ENCODE measurements at places on chromosomes 16 and 17. TPM values are rescaled to one million over a fixed set of nuclear protein-coding genes. Genes with fewer than 3 reads are reported as not detected.

TMC6 gene
- total RNA-seq = 18.6 TPM

LRRC75A gene
- 1.6 TPM for total RNA-seq

KIF18B gene
- 0.64 TPM for total RNA-seq

DNA sequence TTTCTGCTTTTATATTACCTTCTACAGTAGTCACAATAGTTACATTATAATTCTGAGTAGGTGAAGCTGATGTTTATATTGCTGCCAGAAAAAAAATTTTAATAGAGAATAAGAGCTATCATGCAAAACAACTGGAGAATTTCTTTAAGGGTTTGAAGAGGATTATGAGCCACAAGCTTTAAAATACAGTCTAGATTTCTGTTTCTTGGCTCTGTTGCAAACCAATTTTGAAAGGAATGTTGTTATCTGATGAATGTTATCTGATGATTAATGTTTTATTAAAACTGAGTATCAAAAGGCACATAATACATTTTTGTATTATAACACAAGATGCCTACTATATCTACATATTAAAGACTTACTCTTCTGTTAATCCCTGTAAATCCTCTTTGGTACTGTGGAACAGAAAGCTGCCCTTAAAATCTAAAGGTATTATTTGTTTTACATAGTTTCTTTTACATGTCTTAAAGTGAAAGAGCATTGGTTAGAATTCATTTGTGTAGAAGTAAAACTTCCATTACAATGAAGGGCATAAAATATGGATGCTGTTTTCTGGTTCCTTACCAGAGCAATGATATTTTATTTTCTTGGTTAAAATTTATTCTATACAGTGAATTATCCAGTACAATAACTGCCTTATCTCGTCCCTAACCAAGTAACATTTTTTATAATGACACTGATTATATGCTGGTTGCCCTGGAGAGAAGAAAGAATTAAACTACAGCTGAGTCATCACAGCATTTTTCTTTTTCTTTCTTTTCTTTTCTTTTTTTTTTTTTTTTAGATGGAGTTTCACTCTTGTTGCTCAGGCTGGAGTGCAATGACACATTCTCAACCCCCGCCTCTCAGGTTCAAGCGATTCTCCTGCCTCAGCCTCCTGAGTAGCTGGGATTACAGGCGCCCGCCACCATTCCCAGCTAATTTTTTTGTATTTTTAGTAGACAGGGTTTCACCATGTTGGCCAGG, 205.7 kb downstream of the TANC2 start:
- H3K36me3 ChIP-seq = no peaks in the 10 kb centered on the region
- H3K27ac ChIP-seq = no peak overlapping the region
- no peak for DNase-seq
- H3K4me3 ChIP-seq = no peak overlapping the region
- H3K4me1 ChIP-seq = no peaks in the 10 kb centered on the region
- H3K27me3 ChIP-seq = no peaks in the 10 kb centered on the region

- H3K27me3 ChIP-seq = no peaks in the 10 kb centered on the region
- H3K36me3 ChIP-seq = no peaks in the 10 kb centered on the region
- H3K4me1 ChIP-seq = no peaks in the 10 kb centered on the region
- no peak overlapping the region for H3K27ac ChIP-seq
- H3K4me3 ChIP-seq = no peak overlapping the region
These were observed 200.6 kb upstream of the CIBAR2 start for GRCh38 chr16:85312642-85313525.

- H3K4me1 ChIP-seq = no peaks in the 10 kb centered on the region
- no peak overlapping the region for H3K4me3 ChIP-seq
- no peak for DNase-seq
- no peaks in the 10 kb centered on the region for H3K36me3 ChIP-seq
- no peak overlapping the region for H3K27ac ChIP-seq
- peaks cover 4% of the 10 kb centered on the region for H3K27me3 ChIP-seq
These were observed 57.0 kb upstream of the CLEC3A start for GRCh38 chr16:77965346-77965745.

Measured in breast epithelium (tissue), 4 donors.